ENCODE measurements at places on chromosomes 7 and 10.
A peak's percentile ranks its signal among the peaks of the same experiment; 100 is the strongest.

DNA sequence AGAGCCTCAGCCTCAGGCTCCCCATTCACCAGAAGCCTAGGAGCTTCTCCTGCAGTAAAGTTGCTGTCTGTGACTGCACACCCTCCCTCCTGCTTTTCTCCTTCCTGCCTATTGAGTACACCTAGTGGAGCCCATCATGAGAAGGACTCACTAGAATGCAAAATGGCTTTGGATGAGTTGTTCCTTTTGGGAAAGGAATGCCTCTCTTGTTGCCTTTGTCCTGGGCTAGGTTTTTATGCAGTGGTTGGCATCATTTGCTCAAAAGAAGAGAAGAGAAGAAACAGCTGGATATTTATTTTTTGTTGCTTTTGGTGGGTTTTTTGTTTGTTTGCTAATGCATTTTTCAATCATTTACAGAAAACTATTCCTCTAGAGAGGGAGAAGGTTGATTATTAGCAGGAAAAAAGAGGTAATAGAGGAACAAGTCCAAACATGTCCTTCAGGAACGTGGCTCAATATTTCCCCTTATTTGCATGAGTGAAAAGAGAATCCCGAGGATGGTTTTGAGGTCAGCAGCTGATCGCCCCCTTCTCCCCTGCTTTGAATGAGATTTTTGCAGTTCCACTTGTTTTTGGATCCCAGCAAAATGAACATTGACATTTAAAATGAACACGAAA lies 369.9 kb upstream of the NRP1 start:
- no peak for DNase-seq

DNA sequence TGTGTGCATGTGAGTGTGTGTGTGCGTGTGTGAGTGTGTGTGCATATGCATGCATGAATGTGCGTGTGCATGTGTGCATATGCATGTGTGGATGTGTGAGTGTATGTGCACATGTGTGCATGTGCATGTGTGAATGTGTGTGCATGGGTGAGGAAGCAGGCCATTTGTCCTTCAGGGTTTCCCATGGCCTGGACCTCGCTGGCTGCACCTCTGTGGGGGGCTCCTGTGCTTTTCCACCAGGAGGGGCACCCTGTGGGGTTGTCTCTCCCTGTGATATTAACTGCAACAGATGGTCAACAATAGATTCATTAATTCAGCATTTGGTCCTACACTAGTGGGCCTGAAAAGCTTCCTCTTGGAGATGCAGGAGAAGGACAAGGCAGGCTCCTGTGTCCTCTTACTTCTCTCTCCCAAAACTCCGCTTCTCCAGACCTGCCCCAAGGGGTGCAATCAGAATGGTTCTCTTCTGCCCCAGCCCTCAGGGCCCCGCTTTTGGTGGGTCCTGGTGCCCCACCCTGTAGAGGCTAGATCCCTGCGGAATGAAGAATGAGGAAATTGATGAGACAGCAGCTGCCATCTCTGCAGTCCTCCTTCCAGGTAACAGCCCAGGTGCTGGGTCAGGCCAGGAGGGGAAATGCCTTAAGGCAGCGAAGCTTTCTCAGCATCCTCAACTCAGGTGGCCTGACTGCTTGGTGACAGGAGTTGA lies 41.5 kb upstream of the NUB1 start:
- no peak for DNase-seq

- no peak for DNase-seq
Measured at GRCh38 chr7:100378114-100378755, 4.9 kb downstream of the PILRA start.

- DNase-seq: no peak
Measured at GRCh38 chr7:81232084-81232799, 313.4 kb upstream of the SEMA3C start.

DNA sequence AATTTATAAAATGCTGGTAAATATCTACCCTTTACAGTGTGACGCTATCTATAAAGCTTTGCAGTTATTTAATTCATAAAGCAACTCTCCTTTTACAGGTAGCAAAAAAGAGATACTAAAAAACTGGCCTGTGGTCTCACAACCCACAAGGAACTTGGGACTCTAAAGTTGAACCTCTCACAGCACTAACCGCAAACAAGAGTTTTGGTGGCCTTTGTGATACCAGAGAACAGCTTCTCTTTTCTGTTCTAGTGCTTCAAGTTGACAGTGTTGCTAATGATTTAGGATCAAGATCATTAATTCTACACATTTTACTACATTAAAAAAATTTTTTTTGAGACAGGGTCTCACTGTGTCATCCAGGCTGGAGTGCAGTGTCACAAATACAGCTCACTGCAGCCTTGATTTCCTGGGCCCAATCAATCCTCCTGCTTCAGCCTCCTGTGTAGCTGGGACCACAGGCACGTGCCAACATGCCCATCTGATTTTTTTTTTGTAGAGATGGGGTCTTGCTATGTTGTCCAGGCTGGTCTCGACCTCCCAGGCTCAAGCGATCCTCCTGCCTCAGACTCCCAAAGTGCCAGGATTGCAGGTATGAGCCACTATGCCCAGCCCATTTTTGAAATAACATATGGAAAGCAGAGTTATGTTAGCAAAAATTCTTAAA lies 56.0 kb upstream of the ST8SIA6 start:
- DNase-seq: no peak

DNA sequence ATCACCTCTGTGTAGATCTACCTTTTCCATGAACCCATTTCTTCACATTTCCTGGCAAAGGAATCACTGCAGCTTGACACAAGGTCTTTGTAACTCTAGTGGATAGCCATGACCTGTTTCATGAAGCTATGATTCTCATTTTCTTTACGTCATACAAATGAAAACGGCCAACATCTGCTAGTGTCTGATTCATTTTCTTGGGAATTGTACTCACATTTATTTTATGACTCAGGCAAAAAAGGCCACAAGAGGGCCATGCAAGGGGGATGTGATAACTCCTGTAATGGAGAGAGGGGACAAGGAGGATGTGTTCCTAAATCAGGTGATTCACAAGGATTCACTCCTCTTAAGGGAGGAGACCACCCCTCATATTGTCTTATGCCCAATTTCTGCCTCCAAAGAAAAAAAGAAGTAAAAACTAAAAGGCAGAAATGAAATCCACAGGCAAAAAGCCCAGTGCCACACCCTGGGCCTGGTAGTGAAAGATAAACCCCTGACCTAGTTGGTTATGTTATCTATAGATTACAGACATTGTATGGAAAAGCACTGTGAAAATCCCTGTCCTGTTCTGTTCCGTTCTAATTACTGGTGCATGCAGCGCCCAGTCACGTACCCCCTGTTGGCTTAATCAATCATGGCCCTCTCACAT lies 249.9 kb downstream of the IPMK start:
- DNase-seq: no peak

DNA sequence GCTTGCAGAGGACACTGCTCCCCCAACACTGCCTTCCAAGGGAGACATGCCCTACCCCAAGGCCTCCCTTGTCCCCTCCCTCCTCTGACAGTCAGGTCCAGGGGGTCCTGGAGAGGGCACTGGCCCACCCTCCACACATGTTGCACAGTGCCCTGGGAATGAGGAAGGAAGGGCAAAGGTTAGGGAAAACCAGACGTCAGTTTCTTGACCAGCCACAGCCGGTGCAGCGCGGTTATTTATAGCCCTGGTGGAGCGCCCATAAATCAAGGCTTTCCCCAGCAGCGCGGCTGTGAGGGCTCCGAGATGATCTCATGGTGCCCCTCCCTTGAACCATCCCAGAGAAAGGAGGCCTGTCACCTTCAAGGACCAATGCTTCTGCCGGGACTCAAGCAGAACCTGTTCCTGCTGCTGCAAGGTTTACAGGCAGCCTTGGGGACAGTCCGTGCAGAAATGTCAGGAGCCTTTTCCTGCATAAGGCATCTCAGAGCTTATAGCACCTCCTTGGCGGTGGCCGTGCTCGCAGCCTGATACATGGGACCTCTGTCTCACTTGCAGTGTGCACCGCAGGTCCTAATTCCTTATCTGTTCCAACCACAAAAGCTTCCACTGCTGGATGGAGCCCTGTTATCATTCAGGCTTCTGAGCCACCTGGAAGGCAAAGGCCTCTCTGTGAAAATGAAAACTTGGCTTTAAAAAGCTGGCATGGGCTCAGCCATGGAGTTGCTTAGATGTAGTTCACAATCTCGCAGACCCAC lies 127.3 kb downstream of the LHPP start:
- DNase-seq: no peak

DNA sequence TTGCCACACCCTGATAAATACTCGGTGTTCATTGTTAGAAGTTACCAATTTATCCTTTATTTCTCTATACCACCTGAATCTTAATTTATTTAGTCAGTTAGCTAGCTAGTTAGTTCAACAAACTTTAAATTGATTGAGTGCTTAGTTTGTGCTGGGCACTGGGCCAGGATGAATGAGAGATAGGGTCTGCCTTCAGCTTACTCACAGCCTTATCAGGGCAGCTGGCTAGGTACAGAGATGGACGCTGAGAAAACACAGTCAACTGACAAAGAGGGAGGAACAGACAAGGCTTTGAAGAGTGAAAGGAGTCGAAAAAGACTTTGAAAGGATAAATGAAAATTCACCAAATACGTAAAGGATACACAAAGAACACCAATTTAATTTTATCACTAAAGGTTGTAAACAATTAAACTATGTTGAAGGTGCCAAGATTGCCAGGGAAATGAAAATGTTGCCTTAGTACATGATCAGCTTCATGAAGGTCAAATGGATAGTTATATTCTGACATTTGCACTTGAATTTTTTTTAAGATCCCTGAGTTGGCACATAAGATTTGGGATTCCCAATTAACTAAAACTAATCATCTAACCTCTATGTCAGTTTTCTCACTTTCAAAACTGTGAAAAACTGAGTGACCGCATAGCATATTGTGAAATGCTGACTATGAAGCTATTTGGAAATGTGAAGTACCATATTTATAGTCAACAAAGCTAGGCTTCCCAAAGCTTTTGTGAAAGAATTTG lies 2.1 kb downstream of the CAV2 start:
- DNase-seq: no peak

- no peak for DNase-seq
Measured at GRCh38 chr10:61047788-61048560, 104.0 kb upstream of the RHOBTB1 start.

GRCh38 chr10:11757454-11757820 lies 15.3 kb downstream of the ECHDC3 start:
- no peak for DNase-seq

DNA sequence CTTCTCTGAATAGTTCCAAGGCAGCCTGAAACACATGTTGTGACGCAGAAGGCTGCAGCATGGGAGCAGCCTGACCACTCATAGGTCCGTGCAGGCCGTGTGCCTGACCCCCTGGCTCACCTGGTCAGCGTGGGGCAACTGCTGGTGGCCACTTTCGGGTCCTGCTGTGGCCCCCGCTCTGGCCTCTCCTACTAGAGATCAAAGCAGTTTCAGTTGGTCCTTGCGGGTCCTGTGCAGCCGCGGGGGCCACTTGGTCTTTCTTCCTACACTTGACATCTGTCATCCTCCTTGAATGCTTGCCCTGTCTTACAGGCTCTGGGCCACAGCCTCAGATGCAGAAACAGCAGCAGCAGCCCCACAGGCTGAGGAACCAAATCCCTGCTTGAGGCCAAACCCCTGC lies 320.8 kb upstream of the ZNF32 start:
- DNase-seq: no peak

DNA sequence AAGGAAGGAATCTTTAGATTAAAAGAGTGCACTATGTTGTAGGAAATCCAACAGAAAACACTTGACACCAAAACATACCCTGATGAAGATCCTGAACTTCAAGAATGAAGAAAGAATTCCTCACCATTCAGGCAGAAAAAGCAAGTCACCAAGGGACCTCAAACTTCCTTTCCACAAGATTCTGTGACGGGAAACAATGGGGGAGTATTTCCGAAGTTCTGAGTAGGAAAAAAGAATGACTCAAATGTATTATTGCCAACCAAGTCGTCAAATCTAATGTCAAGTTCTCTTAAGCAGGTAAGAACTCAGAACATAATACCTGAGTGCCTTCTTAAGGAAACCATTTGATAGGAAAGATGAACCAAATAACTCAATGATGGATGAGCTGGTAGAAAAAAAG lies 44.7 kb upstream of the MTURN start:
- no peak for DNase-seq

DNA sequence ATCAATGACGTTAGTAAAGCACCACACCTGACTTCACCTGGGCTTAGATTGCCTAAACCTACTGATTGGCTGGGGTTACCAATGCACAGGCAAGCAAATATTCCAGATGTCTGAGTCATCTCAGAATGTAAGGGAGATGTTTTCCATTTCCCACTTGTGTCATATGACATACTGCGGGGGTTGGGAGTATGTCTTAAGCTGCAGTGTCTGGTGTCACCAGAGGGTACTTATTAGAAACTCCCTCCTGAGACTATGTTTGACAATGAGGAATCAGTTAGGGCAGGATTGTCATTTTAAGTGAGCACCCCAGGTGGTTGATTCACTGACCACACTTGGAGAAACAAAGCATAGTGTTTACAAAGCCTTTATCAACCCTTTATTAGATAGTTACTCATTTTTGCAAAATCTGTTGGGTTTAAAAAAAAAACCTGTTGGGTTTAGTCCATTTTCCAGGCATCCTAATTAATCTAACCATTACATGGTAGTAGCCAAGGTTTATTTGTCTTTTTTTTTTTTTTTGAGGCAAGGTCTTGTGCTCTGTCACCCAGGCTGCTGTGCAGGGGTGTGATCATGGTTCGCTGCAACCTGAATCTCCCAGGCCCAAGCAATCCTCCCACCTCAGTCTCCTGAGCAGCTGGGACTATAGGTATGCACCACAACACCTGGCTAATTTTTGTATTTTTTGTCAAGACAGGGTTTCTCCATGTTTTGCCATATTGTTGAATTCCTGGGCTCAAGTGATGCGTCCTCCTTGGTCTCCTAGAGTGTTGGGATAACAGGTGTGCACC lies 72.5 kb downstream of the CDK6 start:
- no peak for DNase-seq

DNA sequence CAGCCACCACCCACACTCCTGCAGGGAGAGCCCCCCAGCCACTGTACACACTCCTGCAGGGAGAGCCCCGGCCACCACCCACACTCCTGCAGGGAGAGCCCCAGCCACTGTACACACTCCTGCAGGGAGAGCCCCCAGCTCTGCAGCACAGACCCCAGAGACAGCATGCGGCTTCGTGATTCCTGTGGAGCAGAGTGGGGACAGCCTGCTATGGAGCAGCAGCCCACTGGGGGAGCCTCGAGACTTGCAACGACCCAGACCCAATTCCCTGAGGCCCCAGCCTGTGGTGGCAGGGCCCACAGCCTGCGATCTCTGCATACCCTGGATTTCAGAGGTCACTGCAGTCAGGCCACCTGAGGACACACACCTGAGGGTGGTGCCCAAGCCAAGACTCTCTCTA lies 523.1 kb downstream of the DNAJB6 start:
- no peak for DNase-seq

- DNase-seq: no peak
Measured at GRCh38 chr10:82267465-82267864, 392.5 kb downstream of the NRG3 start.

GRCh38 chr7:78770422-78771410 lies 682.8 kb downstream of the MAGI2 start:
- DNase-seq: no peak

- DNase-seq: no peak
Measured at GRCh38 chr7:88670536-88670935, 89.0 kb upstream of the ZNF804B start.

GRCh38 chr10:6647811-6648526 lies 67.9 kb upstream of the PRKCQ start:
- peak; percentile 63 for DNase-seq

GRCh38 chr7:119984247-119984646 lies 288.7 kb upstream of the KCND2 start:
- DNase-seq: no peak

GRCh38 chr7:105600720-105601550 lies 19.6 kb upstream of the EFCAB10 start:
- DNase-seq: no peak
